Activated naive CD4-positive, alpha-beta T cell (primary cell): ENCODE measurements at places on chromosomes 1 and 21.

- DNase-seq = no peak
Observed at GRCh38 chr1:211336775-211337174, 10.1 kb downstream of the TRAF5 start.

DNA sequence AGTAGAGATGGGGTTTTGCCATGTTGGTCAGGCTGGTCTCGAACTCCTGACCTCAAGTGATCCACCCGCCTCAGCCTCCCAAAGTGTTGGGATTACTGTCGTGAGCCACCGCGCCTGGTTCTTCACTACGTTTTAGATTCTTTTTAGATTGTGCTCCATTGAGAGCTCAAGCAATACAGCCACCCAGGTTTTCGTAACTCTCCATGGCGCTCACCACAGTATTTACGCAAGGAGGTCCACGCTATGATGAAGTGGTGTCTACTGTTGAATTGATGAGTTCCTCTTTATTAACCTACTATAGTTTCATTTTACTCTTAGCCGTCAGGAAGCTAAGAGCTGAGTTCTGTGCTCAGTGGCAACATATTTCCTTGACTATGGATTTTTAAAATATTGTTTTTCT, 1.8 kb upstream of the KIF1B start:
- DNase-seq = no peak

DNA sequence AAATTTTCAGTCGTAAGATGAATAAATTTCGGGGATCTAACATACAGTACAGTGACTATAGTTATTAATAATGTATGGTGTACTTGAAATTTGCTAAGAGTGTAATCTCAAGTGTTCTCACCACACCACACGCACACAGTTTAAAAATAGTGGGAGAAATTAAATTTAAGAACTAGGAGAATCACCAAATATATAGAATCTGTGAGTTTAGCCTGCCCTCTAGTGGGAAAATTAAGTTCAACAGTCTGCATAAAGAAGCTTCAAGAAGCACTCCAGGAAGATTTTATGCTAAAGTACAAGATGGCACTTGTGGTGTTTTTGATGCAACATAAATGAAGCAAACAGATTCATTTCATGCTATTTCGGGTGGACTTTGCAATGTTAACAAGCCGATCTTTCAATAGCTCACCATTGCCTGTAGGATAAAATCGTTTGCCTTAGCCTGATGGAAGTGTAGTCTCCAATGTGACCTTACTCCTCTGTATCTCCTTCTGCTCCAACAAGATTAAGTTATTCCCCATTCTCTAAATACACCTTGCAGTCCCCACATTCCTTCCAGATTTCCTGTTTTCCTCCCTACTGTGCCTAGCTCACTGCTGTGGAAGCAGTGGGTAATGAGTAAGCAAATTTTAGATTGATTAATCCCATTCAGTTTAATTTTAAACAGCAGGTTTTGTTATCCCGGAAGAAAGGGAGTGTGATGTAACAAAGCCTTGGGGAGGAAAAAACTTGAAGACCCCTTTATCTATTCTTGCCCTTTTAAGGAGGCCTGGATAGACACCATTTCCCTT, 8.7 kb upstream of the PIK3C2B start:
- DNase-seq = no peak

DNA sequence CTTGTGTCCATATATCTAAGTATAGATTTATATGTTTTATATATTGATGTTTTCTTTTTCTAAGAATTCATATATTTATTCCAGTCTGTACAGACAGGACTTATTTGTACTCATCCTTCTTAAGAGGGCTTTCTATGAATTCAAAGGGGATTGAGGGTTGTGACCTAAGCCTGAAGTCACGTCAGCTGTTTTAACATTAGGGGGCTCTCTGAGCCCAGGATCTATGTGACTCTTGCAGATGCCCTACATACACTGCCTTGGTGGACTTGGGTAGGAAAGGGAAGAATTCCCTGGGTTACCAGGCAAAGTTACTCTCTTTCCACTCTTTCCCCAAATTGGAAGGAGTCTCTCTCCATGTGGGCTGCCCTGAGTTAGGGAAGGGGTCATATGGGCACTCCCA, 283.8 kb upstream of the DAB1 start:
- no peak for DNase-seq

GRCh38 chr1:162275622-162276175, 101.0 kb downstream of the SPATA46 start:
- DNase-seq = no peak

GRCh38 chr1:113255038-113255719, 135.1 kb upstream of the MAGI3 start:
- no peak for DNase-seq

DNA sequence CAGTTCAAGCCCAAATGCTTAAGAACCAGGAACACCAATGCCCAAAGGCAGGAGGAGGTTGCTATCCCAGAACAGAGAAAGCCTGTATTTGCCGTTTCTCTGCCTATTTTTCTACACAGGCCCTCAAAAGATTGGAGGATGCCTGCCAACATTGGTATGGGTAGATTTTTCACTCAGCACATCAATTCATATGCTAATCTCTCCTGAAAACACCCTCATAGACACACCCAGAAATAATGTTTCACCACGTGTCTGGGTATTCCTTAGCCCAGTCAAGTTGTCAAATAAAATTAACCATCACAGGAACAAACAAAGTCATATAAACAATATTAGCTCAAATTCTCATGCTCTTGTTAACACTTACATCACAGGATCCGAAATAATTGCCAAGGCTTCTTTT, 121.9 kb downstream of the RGS21 start:
- no peak for DNase-seq

GRCh38 chr21:40840401-40841125, 6.4 kb downstream of the DSCAM start:
- DNase-seq = no peak

GRCh38 chr21:21688889-21689288, 690.7 kb downstream of the NCAM2 start:
- DNase-seq = no peak

DNA sequence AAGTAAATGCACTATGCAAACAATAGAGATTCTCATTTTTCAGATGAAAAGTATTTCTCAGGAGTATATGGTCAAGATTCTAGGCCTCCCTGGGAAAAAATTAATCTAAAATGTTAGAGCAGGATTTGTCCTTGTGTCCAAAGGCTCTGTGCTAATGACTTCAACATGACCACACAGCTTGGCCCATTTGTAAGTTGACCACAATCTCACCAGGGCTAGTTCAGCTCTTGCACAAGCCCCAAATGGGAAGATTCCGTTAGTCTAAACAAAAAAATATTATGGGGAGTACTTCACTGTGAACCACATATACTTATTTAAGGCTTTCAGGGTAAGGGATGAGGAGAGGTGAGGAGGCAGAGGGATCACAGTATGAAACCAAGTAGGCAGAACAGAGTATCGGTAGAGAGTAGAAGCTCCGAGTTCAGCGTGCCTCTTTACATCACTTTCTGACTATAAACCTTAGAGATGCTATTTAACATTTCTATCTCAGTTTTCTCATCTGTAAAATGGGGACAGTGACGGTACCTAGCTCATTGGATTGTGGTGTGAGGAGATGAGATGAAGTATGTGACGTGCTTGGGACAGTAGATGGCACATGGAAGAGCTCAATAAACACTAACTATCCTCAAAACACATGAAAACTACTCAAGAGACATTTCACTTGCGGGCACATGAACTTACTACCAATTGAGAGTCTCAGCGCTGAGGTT, 37.8 kb upstream of the CTTNBP2NL start:
- DNase-seq = no peak

- DNase-seq = no peak
Observed at GRCh38 chr1:70140894-70141293, 64.5 kb downstream of the LRRC40 start.

DNA sequence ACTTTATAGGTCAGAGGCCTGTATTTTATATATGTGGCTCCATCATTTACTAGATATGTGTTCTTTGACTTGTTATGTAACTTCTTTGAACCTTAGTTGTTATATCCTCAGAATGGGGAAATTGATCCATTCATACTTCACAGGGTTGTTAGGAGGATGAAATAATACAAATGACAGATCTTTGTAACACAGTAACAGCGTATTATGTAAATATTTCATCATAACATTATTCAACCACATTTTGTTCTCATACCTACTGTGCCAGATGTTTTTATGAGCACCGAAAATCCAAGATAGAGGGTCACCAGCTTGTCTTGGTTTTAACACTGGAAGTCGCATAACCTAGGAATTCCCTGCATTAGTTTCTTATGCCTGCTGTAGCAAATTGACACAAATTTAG, 3.3 kb downstream of the SUCO start:
- DNase-seq = no peak

DNA sequence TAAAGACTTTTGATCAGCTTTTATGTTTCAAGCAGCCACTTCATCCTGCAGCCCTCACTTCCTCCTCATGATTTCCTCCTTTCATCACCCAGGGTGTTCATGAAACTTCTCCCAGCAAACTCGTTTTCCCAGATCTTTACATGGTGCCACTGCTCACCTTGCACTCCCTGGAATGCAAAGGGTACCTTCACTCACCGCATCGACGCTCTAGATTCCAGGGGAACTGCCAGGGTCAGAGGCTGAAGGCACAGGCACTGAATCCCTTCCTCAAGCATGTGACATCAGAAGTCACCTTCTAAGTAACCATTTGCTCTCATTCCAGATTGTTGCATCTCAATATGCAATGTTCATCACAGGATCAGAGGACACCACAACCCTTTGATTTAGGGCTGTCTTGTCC, 82.8 kb downstream of the PRKAB2 start:
- no peak for DNase-seq

DNA sequence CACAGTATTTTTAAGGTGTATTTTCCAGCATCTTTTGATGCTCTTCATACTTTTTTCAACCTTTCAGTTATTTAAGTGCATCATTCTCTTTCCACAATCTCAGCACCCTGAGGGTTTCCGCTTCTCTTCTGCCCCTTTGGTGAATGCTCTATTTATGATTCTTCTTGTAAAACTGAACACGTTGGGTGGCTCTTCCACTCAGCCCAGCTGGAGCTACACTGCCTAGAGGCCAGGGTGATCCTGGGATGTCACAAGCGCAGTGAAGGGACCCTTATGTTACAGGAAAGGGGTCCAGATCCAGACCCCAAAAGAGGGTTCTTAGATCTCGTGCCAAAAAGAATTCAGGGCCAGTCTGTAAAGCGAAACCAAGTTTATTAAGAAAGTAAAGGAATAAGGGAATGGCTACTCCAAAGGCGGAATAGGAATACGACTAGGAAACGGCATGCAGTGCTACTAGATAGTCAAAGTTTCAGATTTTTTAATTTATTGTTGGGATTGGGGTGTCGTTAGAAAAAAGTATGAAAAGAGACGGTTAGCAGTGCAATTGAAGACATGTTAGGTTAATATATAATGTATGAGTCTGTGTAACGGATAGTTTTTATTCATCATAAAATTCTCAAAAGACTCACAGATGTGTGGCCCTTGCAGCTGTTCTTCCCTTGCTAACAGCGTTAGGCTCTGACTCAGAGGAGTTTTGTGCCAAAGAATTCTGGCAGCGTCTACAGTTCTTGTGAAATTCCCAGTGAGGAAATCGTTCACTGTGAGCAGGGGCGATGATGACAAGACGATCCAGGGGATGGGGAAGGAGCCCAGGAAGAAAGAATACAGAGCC, 14.4 kb upstream of the ERVH48-1 start:
- DNase-seq = no peak

DNA sequence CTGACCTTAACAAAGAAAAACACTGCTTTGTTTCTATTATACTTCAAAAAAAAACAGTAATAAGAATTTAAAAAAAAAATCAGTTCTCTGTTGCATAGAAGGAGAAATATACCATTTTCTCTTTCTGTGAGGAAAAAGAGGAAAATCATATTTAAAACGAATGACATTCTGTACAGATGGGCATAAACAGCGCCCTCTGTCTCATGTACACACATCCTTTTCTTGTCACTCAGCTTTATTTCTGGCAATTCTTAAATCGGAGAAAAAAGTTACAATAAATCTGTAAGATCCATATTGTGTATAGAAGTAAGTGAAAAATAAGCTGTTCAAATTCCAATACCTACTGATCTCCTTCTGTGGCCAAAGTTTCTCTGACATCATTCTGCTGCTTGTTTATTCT, 245.4 kb downstream of the SMYD3 start:
- DNase-seq = no peak

DNA sequence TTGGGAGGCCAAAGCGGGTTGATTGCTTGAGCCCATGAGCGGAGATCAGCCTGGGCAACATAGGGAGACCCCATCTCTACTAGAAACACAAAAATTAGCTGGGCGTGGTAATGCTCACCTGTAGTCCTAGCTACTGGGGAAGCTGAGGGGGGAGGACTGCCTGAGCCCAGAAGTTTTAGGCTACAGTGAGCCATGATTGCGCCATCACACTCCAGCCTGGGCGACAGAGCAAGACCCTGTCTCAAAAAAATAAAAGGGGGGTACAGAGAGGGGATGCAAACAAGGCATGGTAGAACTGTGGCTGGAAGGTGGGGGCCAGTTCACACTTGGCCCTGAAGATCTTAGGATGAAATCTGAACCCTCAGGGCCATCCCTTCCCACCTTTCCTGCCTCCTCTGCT, 1.2 kb upstream of the C1orf210 start:
- DNase-seq = no peak

GRCh38 chr1:229148041-229148671, 122.8 kb upstream of the RAB4A start:
- DNase-seq = no peak

- no peak for DNase-seq
Observed at GRCh38 chr1:100512803-100513352, 25.1 kb upstream of the GPR88 start.

- DNase-seq = no peak
Observed at GRCh38 chr1:2804628-2805351, 3.3 kb upstream of the TTC34 start.

DNA sequence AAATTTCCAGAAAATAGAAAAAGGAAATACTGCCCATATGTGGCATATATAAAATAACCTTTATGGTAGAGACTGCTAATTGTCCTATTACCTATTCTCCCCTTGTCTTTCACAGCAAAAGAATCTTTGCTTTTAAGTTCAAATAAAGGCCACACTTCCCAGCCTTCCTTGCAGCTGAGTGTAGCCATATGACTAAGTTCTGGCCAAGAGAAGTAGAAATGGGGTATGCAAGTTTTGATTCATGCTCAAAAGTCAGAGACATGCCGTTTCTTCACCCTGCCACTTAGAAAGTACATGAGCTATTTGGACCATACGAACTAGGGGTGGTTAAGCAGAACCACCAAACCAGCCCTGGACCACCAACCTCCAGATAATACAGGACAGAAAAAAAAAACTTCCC, 18.3 kb upstream of the S100A2 start:
- DNase-seq = no peak
